Activated CD4-positive, alpha-beta T cell treated with anti-CD3 and anti-CD28 coated beads for 4 hours (primary cell): ENCODE measurements at places on chromosomes 4 and X.

DNA sequence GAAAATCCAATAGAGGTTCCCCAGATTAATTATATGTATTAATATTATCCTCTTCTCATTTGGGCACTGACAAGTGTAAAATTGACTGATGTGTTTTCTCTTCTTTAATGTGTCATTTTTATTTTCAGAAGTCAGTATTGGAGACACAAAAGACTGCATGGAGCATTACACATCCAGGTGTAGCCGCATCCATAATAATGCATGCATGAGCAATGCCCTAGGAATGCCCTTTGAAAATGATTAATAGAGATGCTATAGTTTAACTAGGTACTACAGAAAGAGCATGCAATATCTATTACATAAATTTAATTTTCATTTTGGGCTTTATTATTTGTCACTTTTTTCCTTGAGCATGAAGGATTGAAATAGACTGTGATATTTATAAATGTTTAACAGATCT lies 509.9 kb downstream of the SPOCK3 start:
- no peak for DNase-seq

DNA sequence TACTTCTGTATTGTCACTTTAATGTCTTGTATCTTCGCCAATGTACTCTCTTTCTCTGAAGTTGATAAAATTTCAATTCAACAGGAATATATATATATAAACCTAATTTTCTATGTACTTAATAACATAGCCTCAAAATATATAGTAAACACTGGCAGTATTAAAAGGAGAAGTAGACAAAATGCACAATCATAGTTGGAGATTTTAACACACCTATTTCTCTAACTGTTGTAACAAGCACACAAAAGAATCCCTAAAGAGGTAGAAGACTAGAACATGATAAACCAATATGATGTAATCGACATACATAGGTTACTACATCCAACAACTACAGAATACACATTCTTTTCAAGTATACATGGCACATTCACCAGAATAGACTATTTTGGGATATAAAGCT lies 65.5 kb downstream of the ZNF81 start:
- DNase-seq, result no peak

- DNase-seq, result no peak
These were observed 82.6 kb downstream of the SCD5 start for GRCh38 chr4:82715731-82716617.

- DNase-seq, result no peak
These were observed 18.0 kb downstream of the TRAPPC2 start for GRCh38 chrX:13716455-13716854.

GRCh38 chr4:22407361-22407760 lies 108.5 kb downstream of the ADGRA3 start:
- no peak for DNase-seq

- no peak for DNase-seq
These were observed 33.5 kb upstream of the CYBB start for GRCh38 chrX:37746218-37746941.

GRCh38 chr4:21769404-21770147 lies 179.0 kb downstream of the KCNIP4 start:
- DNase-seq, result no peak

DNA sequence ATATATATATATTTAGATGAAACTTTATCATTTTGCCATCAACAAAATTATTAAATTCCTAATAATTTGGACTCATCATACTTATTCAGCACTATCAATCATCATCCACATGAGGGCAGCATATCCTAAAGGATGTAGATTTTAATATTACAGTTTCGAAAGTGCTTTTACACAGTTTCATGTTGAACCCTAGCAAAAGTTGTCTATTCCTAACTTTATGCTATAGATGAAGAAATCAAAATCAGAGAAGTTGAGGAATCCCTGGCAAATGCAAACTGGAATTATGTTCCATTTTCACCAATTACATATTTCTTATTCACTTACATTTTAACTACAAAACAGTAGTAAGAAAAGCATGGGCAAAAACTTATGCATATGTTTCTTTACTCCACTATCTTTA lies 36.6 kb upstream of the UGT2A1 start:
- DNase-seq, result no peak

DNA sequence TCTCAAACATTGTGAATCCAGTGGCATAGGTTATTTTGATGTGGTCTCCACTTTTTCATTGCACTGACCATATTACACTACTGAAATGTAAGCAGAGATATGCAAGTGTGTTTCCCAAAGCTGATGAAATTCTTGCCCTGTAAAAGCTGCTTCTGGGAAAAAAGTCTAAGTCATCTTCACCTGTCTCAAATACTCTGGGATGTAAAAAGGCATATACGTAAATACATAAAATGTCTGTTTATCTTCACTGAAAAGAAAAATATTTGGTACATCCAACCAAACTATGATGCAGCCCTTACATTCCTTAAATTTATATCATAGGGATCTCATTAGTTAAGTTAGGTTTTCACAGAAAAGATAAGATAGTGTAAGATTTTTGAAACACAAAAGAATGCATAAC lies 7.9 kb downstream of the KDR start:
- no peak for DNase-seq

GRCh38 chr4:6898763-6899162 lies 10.9 kb upstream of the TBC1D14 start:
- DNase-seq, result no peak

DNA sequence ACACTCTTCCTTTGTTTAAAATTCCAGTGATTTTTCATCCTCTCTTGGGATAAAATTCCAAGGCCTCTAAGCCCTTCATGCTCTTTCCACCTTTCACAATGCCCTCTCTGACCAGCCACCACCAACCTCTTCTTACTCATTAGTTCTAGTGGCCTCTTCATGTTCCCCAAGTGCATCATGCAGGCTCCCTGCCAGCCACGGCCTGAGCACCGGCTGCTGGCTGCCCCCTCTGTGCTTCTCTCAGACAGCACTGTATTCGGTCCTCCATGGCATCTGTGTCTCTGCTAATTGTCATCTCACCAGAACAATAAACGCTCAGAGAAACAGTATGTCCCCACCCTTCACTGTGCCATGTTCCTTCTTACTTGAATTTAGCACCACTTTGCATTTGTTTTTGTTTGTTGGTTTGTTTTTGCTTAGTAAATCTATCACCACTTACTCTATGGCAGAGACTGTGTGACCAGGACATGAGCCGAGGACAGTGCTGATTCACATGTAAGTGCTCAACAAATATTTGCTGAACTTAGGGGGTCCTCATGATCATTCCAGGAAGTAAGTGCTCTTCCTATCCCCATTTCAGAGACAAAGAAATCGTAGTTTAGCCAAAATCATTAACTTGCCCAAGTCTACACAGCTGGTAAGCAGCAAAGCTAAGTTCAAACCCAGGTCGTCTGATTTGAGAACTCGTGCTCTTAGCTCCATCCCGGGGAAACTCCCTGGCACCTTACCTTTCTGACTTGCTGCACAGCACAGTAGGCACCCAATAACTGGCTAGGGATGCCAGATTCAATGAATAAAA lies 77.1 kb upstream of the UCP1 start:
- no peak for DNase-seq

DNA sequence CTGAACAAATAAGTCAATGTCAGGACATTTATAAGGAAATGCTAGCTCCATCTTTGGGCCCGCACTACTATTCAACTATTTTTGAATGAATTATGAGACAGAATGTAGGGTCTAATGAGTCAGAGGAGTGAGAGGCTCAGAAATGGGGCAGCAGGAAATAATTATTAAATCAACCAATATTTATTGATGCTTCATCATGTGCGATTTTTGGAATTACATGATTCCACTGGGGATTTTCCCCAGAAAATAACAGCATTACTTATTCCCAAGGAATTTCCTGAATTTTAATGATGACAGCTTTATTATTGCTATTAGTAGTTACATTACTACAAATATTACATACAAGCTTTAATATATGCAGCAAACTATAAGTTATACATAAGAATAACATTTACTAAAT lies 49.3 kb upstream of the PHF8 start:
- no peak for DNase-seq

DNA sequence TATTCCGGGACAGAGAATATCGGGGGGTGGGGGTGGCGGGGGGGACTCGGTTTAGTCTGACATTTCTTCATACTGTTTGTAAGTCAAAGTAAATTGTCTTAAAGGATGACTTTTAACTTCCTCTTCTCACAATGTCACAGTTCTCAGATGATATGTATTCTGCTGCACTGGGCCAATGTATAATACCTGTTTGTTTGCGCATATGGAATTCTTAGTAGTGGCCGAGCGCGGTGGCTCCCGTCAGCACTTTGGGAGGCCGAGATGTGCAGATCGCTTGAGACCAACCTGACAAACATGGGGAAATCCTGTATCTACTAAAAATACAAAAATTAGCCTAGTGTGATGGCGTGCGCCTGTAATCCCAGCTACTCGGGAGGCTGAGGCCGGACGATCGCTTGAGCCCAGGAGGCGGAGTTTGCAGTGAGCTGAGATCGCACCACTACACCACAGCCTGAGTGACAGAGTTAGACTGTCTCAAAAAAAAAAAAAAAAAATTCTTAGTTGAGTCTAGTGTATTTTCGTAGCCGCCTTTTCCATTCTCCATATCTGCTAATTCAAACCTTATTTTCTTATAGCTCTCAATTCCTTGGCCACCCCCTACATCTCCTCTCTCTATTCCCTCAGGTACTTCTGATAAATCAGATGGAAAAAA lies 851 bp downstream of the POLR2B start:
- peak; percentile 35 for DNase-seq

GRCh38 chrX:639151-639550 lies 8.6 kb downstream of the SHOX start:
- no peak for DNase-seq
